ENCODE measurements at places on chromosomes 2 and 18.

GRCh38 chr2:50455351-50455939 lies 576.5 kb downstream of the NRXN1 start:
- DNase-seq, result no peak

DNA sequence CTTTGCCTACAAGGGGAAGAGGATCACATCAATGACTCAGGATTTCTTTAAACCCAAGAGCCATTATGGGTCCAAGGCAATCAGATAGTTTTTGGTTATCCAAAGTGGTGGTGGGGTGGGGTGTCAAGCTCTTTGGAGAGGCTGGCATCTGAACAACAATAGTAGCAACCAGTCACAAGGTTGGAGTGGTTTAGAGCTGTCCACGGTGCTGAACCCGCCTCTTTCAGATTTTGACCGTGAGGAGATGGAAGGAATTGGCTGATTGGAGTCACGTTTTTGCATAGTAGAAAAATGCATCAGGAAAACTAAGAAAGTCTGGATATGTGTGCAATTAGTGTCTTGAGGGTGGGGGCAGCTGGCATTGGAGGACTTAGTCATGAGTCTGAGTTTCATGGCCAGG lies 159.9 kb downstream of the LOXHD1 start:
- peak; percentile 16 for DNase-seq

DNA sequence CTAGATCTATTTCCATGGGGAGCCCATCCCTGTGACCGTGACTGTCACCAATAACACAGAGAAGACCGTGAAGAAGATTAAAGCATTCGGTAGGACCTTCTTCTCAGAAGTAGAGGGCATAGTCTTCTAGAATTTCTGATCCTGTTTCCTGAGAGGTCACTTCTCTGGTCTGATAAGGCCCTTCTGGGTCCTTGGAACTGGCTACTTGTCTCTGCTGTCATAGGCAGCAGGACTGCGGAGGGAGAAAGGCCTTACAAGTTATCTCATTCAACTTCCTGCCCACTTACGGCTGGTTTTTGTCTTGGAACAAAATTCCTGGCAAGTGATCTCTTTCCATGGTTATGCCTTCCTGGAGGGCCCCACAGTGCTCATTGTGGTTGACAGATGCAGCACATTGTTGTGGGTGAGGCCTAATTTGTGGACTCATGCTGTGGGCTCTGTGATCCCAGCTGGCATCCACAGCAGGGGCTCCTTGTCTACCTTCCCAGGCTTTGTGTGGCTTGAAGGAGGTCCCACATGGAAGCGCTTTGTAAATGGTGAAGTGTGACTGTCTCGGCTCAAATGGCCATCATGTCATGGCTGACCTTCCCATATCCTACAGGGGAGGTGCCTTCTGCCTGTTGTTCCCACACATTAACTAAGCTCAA lies 22.0 kb downstream of the SAG start:
- DNase-seq, result no peak

GRCh38 chr2:80476535-80477117 lies 172.1 kb upstream of the LRRTM1 start:
- no peak for DNase-seq

DNA sequence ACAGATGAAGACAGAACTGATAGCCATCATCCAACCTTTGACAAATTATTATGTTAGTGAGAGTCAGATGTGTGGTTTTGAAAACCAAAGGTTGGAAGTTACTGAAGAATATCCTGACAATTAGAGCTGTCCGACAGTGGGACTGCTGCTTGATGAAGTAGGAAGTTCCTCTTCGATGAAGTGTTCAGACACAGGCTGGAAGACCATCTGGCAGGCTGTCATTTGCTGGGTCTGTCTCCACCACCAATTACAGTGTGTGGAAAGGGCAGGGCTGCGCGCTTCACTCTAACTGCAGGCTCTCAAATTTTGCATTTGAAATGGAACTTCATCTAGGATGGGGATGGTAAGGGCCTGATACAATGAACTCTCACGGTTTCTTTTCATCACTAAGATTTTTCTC lies 313.8 kb downstream of the PIK3C3 start:
- no peak for DNase-seq

- DNase-seq, result no peak
Observed at GRCh38 chr2:237444071-237444470, 30.1 kb upstream of the COL6A3 start.

GRCh38 chr2:27569398-27569797 lies 13.4 kb upstream of the ZNF512 start:
- DNase-seq, result no peak

GRCh38 chr2:97858442-97858841 lies 137.3 kb downstream of the TMEM131 start:
- DNase-seq, result no peak

DNA sequence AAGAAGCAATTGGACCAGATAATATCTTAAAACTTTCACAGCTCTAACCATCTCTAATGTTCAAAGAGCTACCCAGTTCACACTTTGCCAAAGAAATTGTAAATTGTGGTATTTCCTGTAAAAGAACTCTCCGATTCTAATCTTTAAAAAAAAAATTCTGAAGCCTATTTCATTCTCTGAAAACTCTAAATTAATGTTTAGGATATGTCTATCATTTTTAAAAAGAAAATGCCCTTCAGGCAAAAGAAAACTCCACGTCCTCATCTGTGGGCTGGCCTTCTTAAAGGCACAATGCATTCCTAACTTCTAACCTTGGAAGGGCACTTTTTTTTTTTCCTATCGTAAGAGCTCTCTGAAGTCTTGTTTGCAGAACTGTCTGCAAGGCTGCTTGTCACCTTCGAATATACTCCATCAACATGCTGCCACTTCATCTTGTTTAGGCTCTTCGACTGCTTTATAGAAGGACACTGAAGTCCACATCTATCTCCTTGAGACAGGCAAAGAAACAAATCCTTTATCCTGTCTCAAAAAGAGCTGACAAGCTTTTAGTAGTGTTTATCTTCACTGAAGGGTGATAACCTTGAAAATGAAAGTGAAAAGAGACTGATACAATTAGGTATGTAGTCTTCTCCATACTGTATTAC lies 124.3 kb upstream of the SLC39A10 start:
- no peak for DNase-seq

DNA sequence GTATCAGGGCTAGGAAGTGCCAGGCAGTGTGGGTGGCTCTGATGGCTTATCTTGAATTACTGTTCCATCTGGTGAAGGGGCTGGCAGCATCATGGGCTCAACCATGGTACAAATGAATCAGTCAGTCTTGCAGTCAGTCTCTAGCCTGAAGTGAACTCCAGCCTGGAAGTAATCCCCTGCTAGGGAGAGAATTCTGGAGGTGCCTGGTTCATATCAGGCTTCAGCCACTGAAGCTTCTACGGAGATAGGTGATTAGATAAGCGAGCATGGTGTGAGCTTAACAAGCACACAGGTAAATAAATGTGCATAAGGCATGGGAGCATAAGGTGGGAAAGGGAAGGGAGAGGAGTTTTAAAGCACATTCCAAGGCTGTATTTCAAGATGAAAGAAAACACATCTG lies 541.7 kb downstream of the MBD2 start:
- DNase-seq, result no peak

DNA sequence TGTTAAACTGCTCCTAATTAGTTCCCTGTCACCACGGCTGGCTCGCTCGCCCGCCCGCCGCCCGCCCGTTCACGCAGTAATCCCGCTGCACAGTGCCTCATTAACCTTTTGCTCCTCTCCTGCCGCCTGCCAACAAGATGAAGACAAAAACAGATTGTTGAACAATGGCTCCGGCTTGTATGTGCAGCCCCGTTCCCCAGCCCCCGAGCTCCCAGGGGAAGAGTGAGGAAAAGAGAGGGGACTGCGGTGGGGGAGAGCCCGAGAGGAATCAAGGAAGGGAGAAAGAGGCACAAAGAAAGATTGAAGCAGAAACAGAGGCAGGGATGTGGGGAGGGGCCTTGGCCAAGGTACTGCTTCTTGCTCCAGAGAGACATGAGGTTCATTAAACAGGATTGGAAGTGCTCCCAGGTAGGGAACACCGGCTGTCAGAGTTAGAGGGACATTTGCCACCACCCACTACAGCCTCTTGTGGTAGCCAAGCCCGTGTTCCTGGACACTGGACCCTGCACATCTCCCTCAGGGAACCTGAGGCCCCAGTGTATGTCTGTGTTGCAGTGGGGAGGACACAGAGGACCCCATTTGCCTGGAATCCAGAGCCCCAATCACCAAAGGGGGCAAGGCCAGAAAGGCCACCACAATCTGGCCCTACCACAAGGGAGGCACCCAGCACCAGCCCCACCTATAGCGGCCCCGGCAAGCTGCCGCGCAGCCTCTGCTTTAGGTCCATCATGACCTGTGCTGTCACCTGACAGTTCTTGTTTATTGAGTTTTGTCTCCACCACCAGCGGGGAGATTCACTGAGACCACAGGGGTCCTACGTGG lies 38.1 kb downstream of the EMX1 start:
- no peak for DNase-seq

GRCh38 chr18:79801641-79802040 lies 3.9 kb downstream of the KCNG2 start:
- no peak for DNase-seq

GRCh38 chr2:148237911-148238310 lies 217.0 kb downstream of the MBD5 start:
- DNase-seq, result no peak

Measured in urothelium cell line (cell line).